Neuronal stem cell (in vitro differentiated cells): ENCODE measurements at places on chromosomes 2 and 18.

DNA sequence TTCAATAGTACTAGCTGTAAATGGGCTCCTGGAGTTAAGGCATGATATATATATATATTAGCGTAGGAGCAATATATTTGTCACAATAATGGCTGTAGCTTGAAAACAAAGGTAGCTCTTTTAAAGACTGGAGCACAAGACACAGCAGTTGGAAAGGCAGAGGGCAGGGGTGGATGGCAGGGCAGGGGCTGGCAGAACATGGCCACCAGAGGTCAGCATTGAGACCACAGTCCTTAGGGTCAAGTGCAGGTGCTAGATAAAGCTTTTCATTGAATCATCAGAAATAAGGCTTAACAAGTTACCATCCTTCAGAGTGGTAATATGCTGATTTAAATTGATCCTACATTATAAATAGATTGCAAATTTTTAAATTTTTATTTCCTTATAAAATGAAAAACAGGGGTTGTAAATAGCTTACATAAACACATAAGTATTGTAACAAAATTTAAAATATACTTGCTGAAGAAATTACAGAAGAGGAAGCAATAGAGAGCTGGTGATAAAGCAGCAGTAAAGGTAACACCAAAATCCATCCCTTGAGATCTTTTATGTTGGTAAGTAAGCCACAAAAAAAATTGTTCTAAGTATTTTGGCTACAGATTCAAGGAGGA is 161.2 kb upstream of the PIEZO2 start:
- H3K27me3 ChIP-seq = peaks cover 3% of the 10 kb centered on the region
- H3K36me3 ChIP-seq = no peaks in the 10 kb centered on the region
- H3K27ac ChIP-seq = no peak overlapping the region

DNA sequence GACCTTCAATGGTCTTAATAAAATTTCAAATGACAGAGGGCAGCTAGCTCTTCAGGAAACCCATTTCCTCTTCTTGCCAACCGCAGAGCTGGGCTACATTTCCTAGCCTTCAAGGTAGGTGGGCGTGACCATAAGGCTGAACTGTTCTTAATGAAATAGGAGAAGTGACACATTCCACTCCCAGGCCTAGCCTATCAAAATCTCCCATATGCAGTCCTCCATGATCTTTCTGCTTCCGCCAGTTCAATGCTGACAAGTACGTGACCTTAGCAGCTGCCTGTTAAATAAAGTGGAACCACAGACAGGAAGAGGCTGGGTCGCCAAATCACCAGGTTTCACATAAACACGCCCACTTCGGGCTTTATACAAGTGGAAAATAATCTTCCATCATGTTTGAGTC is 13.2 kb downstream of the SERPINE2 start:
- no peak overlapping the region for H3K27ac ChIP-seq
- H3K4me1 ChIP-seq = no peaks in the 10 kb centered on the region
- H3K36me3 ChIP-seq = no peaks in the 10 kb centered on the region
- H3K4me3 ChIP-seq = no peak overlapping the region

DNA sequence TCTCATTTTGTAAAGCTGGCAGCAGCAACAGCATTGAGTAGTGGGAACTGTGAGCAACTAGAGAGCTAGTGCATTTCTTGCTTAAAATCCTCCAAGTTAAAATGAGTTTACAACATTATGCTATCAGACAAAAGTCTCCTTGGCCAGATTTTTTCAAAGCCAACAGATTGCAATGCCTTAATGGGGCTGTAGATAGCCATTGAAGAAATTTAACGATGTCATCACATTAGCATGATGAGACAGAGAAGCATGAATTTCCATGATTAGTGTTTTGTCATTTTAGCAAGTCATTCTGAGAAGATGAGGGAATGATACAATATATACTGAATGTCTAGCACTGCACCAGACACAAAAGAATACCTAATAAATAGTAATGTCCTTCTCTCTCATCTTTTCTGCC is 307.5 kb upstream of the REG3G start:
- H3K27me3 ChIP-seq = no peaks in the 10 kb centered on the region
- H3K4me1 ChIP-seq = no peaks in the 10 kb centered on the region
- no peaks in the 10 kb centered on the region for H3K36me3 ChIP-seq
- no peak for DNase-seq
- no peak overlapping the region for H3K27ac ChIP-seq

DNA sequence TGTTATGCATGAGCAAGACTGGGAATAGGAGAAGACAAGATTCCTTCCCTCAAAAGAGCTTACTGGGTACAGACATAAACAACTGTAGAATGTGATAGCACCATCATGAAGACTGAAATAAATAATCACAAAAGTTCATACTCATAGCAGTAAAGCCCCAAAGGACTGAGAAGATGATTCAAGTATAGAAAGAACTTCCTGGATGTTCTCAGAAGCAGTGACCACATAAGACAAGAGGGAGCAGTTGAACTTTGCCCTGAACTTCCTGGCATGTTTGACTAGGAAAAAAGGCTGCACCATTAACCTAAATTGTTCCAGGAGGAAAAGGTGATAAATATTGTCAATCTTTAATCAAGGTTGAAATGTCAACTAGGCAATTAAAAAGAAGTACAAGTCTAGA is 57.8 kb upstream of the CCDC141 start:
- H3K4me1 ChIP-seq = peaks cover 2% of the 10 kb centered on the region
- H3K36me3 ChIP-seq = peaks cover 90% of the 10 kb centered on the region
- H3K27ac ChIP-seq = no peak overlapping the region
- DNase-seq = no peak
- H3K4me3 ChIP-seq = no peak overlapping the region

DNA sequence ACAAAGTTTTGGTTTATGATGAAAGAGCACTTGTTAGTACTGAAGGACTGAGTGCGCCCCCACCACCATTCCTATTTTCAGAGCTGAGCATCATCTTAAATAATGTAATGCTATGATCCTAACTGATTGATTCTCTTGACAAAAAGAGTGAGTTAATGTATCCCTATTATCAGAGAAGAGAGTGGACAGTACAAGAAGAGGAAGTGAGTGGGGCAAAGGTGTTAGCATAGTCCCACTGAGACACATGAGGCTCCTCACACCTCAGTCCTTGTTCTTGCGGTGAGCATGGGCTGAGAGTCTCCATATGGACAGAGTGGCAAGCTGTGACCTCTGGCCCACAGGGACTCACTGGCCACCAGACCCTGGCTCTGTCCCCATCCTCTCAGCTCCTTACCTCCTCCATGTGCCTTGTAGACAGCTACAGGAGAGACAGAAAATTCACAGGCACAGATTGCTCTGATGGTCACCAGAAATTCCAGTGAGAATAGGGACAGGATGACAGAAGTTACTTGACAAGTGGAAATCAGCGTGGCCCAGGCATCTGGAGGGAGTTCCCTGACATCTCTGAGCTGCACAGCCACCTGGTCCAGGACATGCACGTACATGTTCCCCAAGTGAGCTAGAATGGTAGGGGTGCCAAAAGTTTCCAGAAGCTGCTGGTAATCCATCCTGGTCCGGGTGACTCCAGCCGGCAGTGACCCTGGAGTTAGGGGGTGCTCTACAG is 32.6 kb downstream of the NAPG start:
- H3K27me3 ChIP-seq = no peaks in the 10 kb centered on the region
- no peak for DNase-seq
- H3K27ac ChIP-seq = no peak overlapping the region
- peaks cover 46% of the 10 kb centered on the region for H3K36me3 ChIP-seq
- H3K4me1 ChIP-seq = no peaks in the 10 kb centered on the region
- no peak overlapping the region for H3K4me3 ChIP-seq

DNA sequence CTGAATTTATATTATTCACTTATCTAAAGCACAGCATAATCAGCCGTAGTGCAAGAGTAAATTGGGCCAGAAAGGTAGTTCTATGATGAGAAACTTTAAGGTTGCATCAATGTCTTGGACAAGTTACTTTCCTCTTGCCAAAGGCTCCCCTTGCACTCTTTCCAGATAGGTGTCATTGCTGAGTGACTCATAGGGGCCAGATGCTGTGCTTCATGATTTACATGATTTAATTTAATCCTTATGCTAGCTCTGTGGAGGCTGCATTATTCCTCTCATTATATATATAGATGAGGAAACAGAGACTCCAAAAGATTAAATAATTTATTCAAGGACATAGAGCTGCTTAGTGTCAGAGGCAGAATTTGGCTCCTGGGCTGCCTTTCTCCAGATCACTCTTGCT is 5.0 kb downstream of the CFAP221 start:
- H3K36me3 ChIP-seq = peaks cover 1% of the 10 kb centered on the region
- no peak overlapping the region for H3K27ac ChIP-seq
- H3K4me1 ChIP-seq = peaks cover 10% of the 10 kb centered on the region
- DNase-seq = no peak
- H3K4me3 ChIP-seq = no peak overlapping the region

GRCh38 chr2:96403481-96403880 is 67.9 kb downstream of the NCAPH start:
- H3K27me3 ChIP-seq = no peaks in the 10 kb centered on the region
- no peak overlapping the region for H3K4me3 ChIP-seq
- peaks cover 9% of the 10 kb centered on the region for H3K4me1 ChIP-seq
- H3K27ac ChIP-seq = no peak overlapping the region
- no peaks in the 10 kb centered on the region for H3K36me3 ChIP-seq

DNA sequence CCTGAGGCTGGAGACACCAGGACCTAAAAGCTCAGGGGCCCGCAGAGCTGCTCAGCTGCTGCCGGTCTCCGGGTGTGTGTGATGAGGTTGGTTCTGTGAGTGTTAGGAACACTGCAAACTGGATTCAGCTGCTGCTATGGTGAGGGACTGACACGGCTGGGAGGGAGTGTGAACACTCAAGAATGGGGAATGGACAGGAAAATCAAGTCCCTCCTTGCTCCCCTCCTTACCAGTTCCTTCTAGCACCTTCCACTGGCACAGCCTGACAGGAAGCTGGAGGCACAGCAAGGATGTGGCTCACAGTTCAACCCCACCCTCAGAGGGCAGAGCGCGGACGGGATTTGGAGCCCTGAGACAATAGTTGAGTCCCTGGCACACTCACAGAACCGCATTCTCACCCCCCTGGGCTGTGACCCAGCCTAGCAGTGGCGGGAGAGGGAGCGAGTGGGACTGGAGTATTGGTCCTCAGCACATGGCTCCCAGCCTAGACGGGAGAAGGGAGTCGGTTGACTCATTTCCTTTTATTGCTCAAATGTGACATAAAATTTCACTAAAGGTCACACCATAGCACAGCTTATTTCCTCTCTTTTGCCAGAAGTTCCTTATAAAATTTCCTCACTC is 42.5 kb downstream of the LRRC30 start:
- no peak for DNase-seq
- H3K4me1 ChIP-seq = peaks cover 2% of the 10 kb centered on the region
- no peaks in the 10 kb centered on the region for H3K27me3 ChIP-seq
- H3K27ac ChIP-seq = no peak overlapping the region
- H3K36me3 ChIP-seq = no peaks in the 10 kb centered on the region

GRCh38 chr2:216830346-216830745 is 29.5 kb downstream of the TNP1 start:
- no peak overlapping the region for H3K4me3 ChIP-seq
- no peaks in the 10 kb centered on the region for H3K27me3 ChIP-seq
- no peaks in the 10 kb centered on the region for H3K36me3 ChIP-seq
- peaks cover 14% of the 10 kb centered on the region for H3K4me1 ChIP-seq

DNA sequence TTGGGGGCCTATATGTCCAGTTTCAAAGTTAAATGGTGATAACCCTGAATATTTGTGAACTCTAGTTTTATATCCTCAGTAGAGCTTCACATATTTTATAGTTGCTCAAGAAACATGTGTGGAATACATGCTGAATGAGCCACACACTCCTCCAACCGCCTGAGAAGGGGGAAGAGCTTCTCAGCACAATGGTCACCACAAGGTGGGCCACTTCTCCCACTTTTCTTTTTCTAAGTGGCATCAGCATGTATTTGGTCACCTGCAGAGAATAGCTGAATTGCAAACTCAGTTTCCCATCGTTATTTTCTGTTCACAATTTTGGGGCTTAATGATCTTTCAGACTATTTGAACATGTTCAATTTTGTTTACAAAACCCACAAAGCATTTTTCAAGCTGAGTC is 340.5 kb downstream of the PARD3B start:
- H3K4me3 ChIP-seq = no peak overlapping the region
- H3K36me3 ChIP-seq = no peaks in the 10 kb centered on the region
- H3K4me1 ChIP-seq = peaks cover 4% of the 10 kb centered on the region
- H3K27ac ChIP-seq = no peak overlapping the region

GRCh38 chr2:25528173-25528572 is 145.2 kb downstream of the DTNB start:
- H3K36me3 ChIP-seq = no peaks in the 10 kb centered on the region
- H3K4me3 ChIP-seq = no peak overlapping the region
- H3K4me1 ChIP-seq = peaks cover 8% of the 10 kb centered on the region
- H3K27me3 ChIP-seq = no peaks in the 10 kb centered on the region
- no peak overlapping the region for H3K27ac ChIP-seq
- no peak for DNase-seq

GRCh38 chr2:19785867-19786266 is 115.9 kb downstream of the TTC32 start:
- H3K36me3 ChIP-seq = no peaks in the 10 kb centered on the region
- no peaks in the 10 kb centered on the region for H3K4me1 ChIP-seq
- H3K4me3 ChIP-seq = no peak overlapping the region
- H3K27ac ChIP-seq = no peak overlapping the region
- no peak for DNase-seq
- H3K27me3 ChIP-seq = peaks cover 17% of the 10 kb centered on the region

GRCh38 chr2:160194946-160195345 is 5.1 kb downstream of the ITGB6 start:
- H3K4me1 ChIP-seq = no peaks in the 10 kb centered on the region
- no peak overlapping the region for H3K27ac ChIP-seq
- H3K4me3 ChIP-seq = no peak overlapping the region
- no peaks in the 10 kb centered on the region for H3K36me3 ChIP-seq
- no peak for DNase-seq
- no peaks in the 10 kb centered on the region for H3K27me3 ChIP-seq

GRCh38 chr18:55354795-55355194 is 233.2 kb downstream of the TCF4 start:
- no peak for DNase-seq
- no peak overlapping the region for H3K4me3 ChIP-seq
- H3K36me3 ChIP-seq = no peaks in the 10 kb centered on the region
- H3K27ac ChIP-seq = no peak overlapping the region

GRCh38 chr2:203040966-203041521 is 26.4 kb downstream of the NBEAL1 start:
- H3K27ac ChIP-seq = no peak overlapping the region
- H3K36me3 ChIP-seq = peaks cover 4% of the 10 kb centered on the region
- no peaks in the 10 kb centered on the region for H3K4me1 ChIP-seq
- DNase-seq = no peak
- H3K4me3 ChIP-seq = no peak overlapping the region

DNA sequence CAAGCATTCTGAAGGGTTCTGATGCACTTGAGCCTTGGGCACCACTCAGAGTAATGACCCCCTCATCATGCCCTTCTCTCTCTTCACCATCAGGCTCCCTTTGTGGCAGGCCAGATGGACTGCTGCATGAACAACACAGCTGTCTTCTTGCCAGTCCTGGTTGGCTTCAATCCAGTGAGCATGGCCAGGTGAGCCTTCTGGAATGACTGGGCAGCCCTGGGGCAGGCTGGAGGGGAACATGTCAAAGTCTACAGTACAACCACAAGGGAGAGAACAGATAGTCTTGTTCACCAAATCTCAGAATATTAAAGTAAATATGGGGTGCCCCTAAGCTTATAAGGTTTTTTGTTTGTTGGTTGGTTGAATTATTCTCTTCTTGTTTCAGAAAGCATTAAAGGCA is 4.4 kb downstream of the GCKR start:
- no peaks in the 10 kb centered on the region for H3K36me3 ChIP-seq
- no peaks in the 10 kb centered on the region for H3K4me1 ChIP-seq
- no peak for DNase-seq
- no peak overlapping the region for H3K27ac ChIP-seq
- H3K4me3 ChIP-seq = no peak overlapping the region
